ENCODE measurements at places on chromosomes 7 and 10. TPM values are rescaled to one million over a fixed set of nuclear protein-coding genes. Genes with fewer than 3 reads are reported as not detected.
A peak's percentile ranks its signal among the peaks of the same experiment; 100 is the strongest.

Gene ZEB1
- total RNA-seq, result 57.0 TPM

Gene NODAL
- total RNA-seq, result not detected

Gene CXCL12
- total RNA-seq, result not detected

- no peak overlapping the region for H3K4me3 ChIP-seq
- H3K27me3 ChIP-seq, result no peaks in the 10 kb centered on the region
- no peak overlapping the region for H3K27ac ChIP-seq
- DNase-seq, result no peak
- H3K4me1 ChIP-seq, result peaks cover 19% of the 10 kb centered on the region
- peaks cover 35% of the 10 kb centered on the region for H3K36me3 ChIP-seq
Observed at GRCh38 chr10:117339578-117339977, 35.7 kb downstream of the PDZD8 start.

DNA sequence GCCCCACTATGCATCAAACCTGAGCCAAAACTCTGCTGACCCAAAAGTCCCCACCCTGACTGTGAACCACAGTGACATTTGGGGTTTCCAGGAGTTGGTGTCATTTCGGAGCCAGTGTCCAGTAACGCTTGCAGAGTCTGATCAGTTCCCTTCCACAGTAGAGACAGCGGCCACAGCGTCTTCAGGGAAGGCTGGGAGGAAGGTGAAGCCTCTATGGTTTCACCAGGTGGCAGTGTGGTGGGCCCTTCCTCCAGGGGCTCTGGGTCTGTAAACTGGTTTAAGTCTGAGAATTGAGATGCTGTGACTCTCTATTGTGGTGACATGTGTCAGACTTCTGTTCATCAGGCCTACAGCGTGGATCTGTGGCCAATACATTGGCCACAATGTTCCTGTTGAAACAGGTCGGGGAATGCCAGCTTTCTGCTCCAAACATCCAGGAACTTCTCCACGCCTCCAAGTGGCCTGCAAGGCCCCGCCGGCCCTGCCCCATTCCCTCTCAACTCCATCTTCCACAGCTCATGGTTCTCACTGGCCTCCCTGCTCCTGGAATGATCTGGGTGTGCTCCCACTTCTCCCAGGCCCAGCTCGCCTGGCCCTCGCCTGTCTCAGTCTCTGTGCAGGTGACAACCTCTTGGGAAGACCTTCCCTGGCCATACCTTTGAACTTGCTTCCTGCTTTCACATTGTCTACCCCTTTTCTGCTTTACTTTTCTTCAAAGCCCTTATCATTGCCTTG is 124.5 kb upstream of the FAM20C start:
- H3K27ac ChIP-seq, result peak overlapping the region; percentile 6
- no peak overlapping the region for H3K4me3 ChIP-seq
- H3K27me3 ChIP-seq, result no peaks in the 10 kb centered on the region
- DNase-seq, result no peak

- H3K36me3 ChIP-seq, result peaks cover 18% of the 10 kb centered on the region
- no peaks in the 10 kb centered on the region for H3K4me1 ChIP-seq
- no peak for DNase-seq
- no peak overlapping the region for H3K4me3 ChIP-seq
- no peak overlapping the region for H3K27ac ChIP-seq
Observed at GRCh38 chr10:74437822-74438221, 286.8 kb downstream of the ADK start.

DNA sequence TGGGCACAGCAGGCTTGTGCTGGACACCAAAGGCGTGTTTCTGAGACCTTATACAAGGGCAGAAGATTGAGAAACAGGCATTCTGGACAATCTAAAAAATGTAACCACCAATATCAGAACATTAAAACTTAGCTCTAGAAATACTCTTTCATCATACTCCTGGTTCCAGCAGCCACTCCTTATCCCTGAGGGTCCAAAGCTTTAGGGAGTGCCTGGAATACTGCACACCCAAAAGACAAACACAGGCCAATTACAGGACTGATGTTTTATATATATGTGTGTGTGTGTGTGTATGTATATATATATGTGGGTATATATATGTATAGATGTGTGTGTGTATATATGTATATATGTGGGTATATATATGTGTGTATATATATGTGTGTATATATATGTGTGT is 39.6 kb downstream of the FAM171A1 start:
- H3K27ac ChIP-seq, result no peak overlapping the region
- no peak for DNase-seq
- H3K4me3 ChIP-seq, result no peak overlapping the region
- H3K36me3 ChIP-seq, result no peaks in the 10 kb centered on the region
- no peaks in the 10 kb centered on the region for H3K4me1 ChIP-seq
